ENCODE measurements at places on chromosomes 11 and 22. TPM values are rescaled to one million over a fixed set of nuclear protein-coding genes. Genes with fewer than 3 reads are reported as not detected.

GRCh38 chr22:47064416-47064815 lies 302.0 kb downstream of the TBC1D22A start:
- no peak overlapping the region for H3K27ac ChIP-seq
- H3K27me3 ChIP-seq: no peaks in the 10 kb centered on the region
- no peaks in the 10 kb centered on the region for H3K36me3 ChIP-seq

- no peaks in the 10 kb centered on the region for H3K27me3 ChIP-seq
- no peaks in the 10 kb centered on the region for H3K4me1 ChIP-seq
- no peak overlapping the region for H3K4me3 ChIP-seq
- no peak overlapping the region for H3K27ac ChIP-seq
- H3K36me3 ChIP-seq: no peaks in the 10 kb centered on the region
These were observed 186.7 kb downstream of the LUZP2 start for GRCh38 chr11:24683583-24683982.

DNA sequence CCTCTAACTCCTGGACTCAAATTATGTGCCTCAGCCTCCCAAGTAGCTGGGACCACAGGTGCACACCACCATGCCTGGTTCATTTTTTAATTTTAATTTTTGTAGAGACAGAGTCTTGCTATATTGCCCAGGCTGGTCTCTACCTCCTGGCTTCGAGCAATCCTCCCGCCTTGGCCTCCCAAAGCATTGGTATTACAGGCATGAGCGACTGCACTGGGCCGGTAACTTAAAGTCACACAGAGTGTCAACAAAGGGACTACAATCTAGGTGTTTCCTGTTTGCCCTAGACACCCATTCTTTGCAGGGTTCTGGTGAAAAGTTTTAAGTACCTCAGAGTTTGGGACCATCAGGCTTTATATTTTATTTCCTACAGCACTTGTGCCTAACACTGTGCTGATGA lies 8.4 kb downstream of the UVRAG start:
- DNase-seq: no peak
- no peaks in the 10 kb centered on the region for H3K36me3 ChIP-seq
- H3K4me1 ChIP-seq: peaks cover 31% of the 10 kb centered on the region
- no peak overlapping the region for H3K27ac ChIP-seq
- no peaks in the 10 kb centered on the region for H3K27me3 ChIP-seq

- H3K4me1 ChIP-seq: peaks cover under 1% of the 10 kb centered on the region
- peak overlapping the region; percentile 55 for H3K27ac ChIP-seq
- peak; percentile 91 for DNase-seq
- H3K36me3 ChIP-seq: peaks cover 61% of the 10 kb centered on the region
These were observed 18.8 kb downstream of the CSNK1E start for GRCh38 chr22:38298312-38299005.

DNA sequence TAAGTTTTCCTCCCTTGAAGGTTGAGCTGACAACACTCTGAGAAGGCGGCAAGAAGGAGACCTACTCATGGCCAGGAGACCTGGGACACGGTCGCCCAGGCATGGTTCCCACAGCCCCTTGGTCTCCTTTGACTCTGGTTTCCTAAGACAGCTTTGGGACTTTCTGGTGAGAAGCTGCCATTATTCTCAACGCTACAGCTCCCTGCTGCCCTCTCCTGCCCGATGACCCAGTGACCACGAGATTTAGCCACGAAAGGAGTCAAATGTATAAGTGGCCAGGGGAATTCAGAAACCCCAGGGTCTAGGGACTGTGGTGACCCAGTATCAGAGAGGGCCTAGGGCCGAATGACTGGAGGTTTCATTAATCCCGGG lies 699 bp upstream of the SDF2L1 start:
- peak; percentile 74 for DNase-seq
- no peaks in the 10 kb centered on the region for H3K4me1 ChIP-seq
- H3K27me3 ChIP-seq: no peaks in the 10 kb centered on the region
- peak overlapping the region; percentile 76 for H3K4me3 ChIP-seq
- H3K27ac ChIP-seq: peak overlapping the region; percentile 42
- H3K36me3 ChIP-seq: no peaks in the 10 kb centered on the region

- H3K36me3 ChIP-seq: no peaks in the 10 kb centered on the region
- no peak for DNase-seq
- H3K4me3 ChIP-seq: no peak overlapping the region
- H3K27me3 ChIP-seq: no peaks in the 10 kb centered on the region
- peak overlapping the region; percentile 57 for H3K27ac ChIP-seq
These were observed 8.9 kb downstream of the TTC28 start for GRCh38 chr22:28670756-28671155.

GRCh38 chr11:116329354-116330090 lies 443.3 kb downstream of the BUD13 start:
- no peaks in the 10 kb centered on the region for H3K36me3 ChIP-seq
- DNase-seq: no peak
- no peak overlapping the region for H3K27ac ChIP-seq

DNA sequence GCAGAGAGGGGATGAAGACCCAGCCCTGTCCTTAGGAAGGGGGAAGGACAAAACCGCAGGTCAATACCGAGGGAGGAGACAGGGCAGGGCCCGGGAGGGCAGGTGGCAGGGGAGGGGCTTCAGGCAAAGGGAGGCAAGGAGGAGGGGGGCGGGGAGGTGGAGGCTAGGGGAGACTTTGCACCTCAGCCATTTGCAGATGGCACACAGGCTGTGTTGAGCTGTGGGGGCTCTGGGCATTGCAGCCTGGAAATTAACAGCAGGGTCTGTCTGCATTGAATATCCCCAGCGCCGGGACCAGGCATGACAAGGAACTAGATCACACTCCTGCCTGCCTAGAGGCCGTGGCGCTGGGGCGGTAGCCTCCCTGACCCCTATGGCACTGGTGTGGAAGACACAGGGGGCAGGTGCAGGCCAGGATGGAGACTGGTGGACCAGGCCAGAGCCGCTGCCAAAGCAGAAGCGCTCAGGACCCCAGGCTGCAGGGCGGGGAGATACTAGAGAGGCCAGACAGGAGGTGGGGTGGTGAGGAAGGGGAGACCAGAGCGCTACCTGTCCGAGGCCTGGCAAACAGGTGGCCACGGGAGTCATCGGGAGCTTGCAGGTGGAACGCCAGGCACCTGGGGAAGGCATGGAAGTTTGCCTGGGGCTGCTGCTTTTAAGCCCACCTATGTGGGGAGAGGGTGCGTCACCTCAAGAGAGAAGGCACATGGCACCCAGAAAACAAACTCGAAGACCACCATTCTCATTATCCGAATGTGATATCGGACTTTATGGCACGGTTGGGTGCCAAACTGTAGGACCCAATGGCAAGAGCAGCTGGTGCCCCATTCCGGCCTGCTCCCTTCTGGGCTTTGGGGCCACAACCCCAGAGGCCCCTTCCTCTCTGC lies 11.5 kb downstream of the CBX6 start:
- no peak for DNase-seq
- H3K4me3 ChIP-seq: no peak overlapping the region
- 0 out of 2 replicates have a peak, but pooled peaks cover 4% of the 10 kb centered on the region for H3K4me1 ChIP-seq

The KCNJ1 gene
- not detected for total RNA-seq

The CARD18 gene
- total RNA-seq: not detected

- H3K4me3 ChIP-seq: no peak overlapping the region
- peaks cover 3% of the 10 kb centered on the region for H3K4me1 ChIP-seq
- no peak overlapping the region for H3K27ac ChIP-seq
- no peak for DNase-seq
- no peaks in the 10 kb centered on the region for H3K27me3 ChIP-seq
- no peaks in the 10 kb centered on the region for H3K36me3 ChIP-seq
These were observed 31.3 kb downstream of the JAM3 start for GRCh38 chr11:134100171-134100570.

DNA sequence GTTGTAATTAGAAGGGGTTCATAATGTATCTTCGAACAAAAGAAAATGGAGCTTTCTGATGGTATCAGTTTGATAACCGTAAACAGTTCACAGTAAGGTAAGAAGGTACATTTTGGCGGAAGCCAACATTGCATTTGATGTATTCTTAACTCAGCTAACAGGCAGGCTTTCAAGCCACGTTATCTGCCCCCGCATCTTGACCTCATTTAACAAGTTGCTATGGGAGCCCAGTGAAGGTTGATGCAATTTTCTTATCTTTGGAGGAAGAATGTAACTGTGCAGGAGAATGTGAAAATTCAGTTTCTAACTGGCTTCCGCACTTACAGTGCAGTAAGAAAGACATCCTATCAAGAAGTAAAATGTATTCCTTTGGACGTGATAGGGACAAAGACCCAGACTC lies 110.6 kb downstream of the ETS1 start:
- no peak overlapping the region for H3K27ac ChIP-seq
- no peaks in the 10 kb centered on the region for H3K27me3 ChIP-seq
- DNase-seq: no peak
- peaks cover 76% of the 10 kb centered on the region for H3K4me1 ChIP-seq

The FGF19 gene
- not detected for total RNA-seq

DNA sequence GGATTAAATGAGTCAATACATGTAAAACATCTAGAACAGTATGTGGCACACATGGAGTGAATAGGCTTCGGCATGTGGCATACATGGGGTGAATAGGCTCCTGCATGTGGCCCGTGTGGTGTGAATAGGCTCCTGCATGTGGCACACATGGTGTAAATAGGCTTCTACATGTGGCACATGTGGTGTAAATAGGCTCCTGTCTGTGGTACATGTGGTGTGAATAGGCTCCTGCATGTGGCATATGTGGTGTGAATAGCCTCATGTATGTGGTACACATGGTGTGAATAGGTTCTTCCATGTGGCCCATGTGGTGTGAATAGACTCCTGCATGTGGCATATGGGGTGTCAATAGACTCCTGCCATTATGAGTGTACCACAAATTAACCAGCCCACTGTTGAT lies 219.1 kb upstream of the KIRREL3 start:
- no peak for DNase-seq
- no peak overlapping the region for H3K4me3 ChIP-seq
- no peaks in the 10 kb centered on the region for H3K4me1 ChIP-seq
- H3K36me3 ChIP-seq: no peaks in the 10 kb centered on the region

DNA sequence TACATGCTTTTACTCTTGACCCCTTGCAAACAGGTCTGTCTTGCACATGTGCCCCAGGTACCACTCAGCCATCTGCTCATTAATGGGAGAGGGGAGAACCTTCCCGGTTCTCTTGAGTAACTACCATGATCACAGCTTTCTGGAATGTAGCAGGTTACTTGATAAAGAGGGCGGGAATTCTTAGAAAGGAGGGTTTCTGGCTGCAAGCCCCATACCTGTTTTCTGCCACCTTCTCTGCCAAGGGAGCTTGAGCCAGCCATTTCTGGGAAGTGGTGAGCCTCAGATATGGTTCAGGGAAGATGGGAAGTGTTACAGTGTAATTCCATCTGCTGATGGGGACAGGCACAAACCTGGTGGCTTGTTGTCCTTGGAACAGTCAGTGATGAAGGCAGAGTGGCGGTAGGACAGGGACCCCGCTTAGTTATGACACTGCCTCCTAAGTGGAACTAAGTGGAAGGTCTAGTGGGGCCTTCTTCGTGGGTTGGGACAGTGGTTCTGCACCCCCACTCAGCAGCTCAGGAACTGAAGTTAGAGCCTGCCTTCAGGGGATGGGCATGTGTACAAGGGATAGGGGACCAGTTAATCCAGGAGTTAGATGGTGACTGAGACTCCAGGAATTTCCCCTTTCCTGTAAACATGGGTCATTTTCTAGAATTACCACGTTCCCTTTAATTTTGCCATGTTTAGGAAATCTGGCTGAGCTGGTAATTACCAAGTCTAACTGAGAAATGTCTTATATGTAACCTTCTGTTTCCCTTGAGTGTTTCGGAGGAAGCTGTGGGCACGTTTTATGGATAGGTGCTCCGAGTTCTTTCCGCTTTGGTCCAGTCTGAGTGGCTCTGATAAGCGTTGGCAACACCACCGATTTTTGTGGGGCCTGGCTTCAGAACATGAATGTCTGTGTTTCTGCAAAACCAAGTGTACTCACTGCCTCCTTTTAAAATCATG lies 35.3 kb downstream of the BCR start:
- peaks cover 35% of the 10 kb centered on the region for H3K4me1 ChIP-seq
- DNase-seq: peak; percentile 40
- peak overlapping the region; percentile 15 for H3K27ac ChIP-seq
- no peak overlapping the region for H3K4me3 ChIP-seq
- no peaks in the 10 kb centered on the region for H3K36me3 ChIP-seq
- H3K27me3 ChIP-seq: no peaks in the 10 kb centered on the region

DNA sequence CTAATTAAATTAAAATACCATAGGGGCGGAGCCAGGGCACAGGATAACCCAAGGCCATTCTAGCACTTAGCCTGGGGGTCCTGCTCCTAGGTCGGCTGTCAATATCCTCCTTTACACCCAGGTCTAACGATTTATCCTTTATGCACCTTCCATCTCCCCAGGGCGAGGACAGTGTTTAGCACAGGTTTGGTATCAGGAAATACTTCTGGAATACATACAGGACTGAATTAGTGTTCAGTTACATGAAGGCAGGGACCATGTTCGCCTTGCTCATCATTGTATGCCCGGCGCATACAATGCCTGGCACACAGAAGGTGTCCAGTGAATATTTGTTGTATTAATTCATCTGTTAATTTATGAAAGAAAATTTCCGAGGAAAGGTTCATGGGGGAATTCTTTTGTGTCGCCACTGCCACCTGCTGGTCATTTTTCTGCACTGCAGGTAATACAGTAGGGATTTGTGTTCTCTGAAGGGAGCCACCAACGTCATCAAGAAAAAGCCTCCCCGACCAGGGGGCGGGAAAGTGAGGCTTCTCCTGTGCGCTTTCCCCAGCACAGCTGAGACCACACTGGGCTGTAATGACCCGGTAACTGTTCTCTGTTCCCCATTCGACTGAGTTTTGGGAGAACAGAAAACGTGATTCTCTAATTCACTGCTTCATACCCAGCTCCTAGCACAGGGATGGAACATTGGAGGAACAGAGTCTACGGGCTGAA lies 68.7 kb upstream of the ASPHD2 start:
- H3K4me3 ChIP-seq: peak overlapping the region; percentile 44
- H3K27ac ChIP-seq: no peak overlapping the region
- H3K4me1 ChIP-seq: peaks cover 19% of the 10 kb centered on the region
- H3K36me3 ChIP-seq: no peaks in the 10 kb centered on the region
- no peaks in the 10 kb centered on the region for H3K27me3 ChIP-seq
- peak; percentile 72 for DNase-seq

DNA sequence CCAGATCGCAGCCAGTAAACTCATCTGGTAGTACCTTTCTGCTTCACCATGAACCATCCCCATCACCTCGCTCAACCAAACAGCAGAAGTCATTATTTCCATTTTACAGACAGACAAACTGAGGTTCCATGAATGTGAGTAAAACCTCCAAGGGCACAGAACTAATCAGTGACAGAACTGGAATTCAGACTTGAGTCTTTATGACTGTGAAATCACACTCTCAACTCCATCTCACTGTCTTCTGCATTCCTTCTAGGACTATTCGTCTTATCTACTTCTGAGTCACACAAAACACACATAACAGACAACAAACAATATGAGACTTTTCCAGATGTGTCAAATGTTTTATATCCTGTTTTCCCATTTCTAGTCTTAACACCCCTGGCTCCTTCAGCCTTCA lies 9.3 kb upstream of the NUP50 start:
- H3K36me3 ChIP-seq: 0 out of 2 replicates have a peak, but pooled peaks cover 5% of the 10 kb centered on the region
- no peak overlapping the region for H3K4me3 ChIP-seq
- peak; percentile 73 for DNase-seq
- no peaks in the 10 kb centered on the region for H3K27me3 ChIP-seq
- H3K27ac ChIP-seq: peak overlapping the region; percentile 45
- H3K4me1 ChIP-seq: peaks cover 42% of the 10 kb centered on the region

- H3K27ac ChIP-seq: no peak overlapping the region
- H3K36me3 ChIP-seq: no peaks in the 10 kb centered on the region
- no peaks in the 10 kb centered on the region for H3K4me1 ChIP-seq
These were observed 180.0 kb downstream of the CTTN start for GRCh38 chr11:70578371-70578770.

The HSPB2 gene
- total RNA-seq: 0.38 TPM

- H3K27ac ChIP-seq: peak overlapping the region; percentile 80
- H3K4me3 ChIP-seq: no peak overlapping the region
- peaks cover 13% of the 10 kb centered on the region for H3K4me1 ChIP-seq
- H3K27me3 ChIP-seq: no peaks in the 10 kb centered on the region
- H3K36me3 ChIP-seq: peaks cover 15% of the 10 kb centered on the region
These were observed 12.7 kb downstream of the GTPBP1 start for GRCh38 chr22:38718414-38718813.

The HBG2 gene
- total RNA-seq: not detected
